ENCODE measurements at places on chromosomes 2 and 18. TPM values are rescaled to one million over a fixed set of nuclear protein-coding genes. Genes with fewer than 3 reads are reported as not detected.

The C2orf15 gene
- total RNA-seq = not detected

The DOCK10 gene
- total RNA-seq = 2.8 TPM

The VPS4B gene
- total RNA-seq = 45.7 TPM

The DSC2 gene
- total RNA-seq = not detected

The MAPK4 gene
- not detected for total RNA-seq

The SFTPB gene
- total RNA-seq = not detected

The AGAP1 gene
- 15.5 TPM for total RNA-seq

The CNGA3 gene
- total RNA-seq = not detected

The EML6 gene
- total RNA-seq = 2.2 TPM

The LGALSL gene
- total RNA-seq = 4.4 TPM

The EXOC6B gene
- total RNA-seq = 42.0 TPM

The FIGN gene
- total RNA-seq = 1.3 TPM

The IL1F10 gene
- not detected for total RNA-seq

The TAF4B gene
- 1.6 TPM for total RNA-seq

The COLEC11 gene
- total RNA-seq = 1.1 TPM

The GKN2 gene
- total RNA-seq = 0.22 TPM

The AFF3 gene
- total RNA-seq = 1.5 TPM

The BOLL gene
- total RNA-seq = not detected

The POMC gene
- total RNA-seq = not detected

The LDLRAD4 gene
- 0.14 TPM for total RNA-seq

The ASXL2 gene
- total RNA-seq = 14.2 TPM

The FOXD4L1 gene
- total RNA-seq = 0.14 TPM

The CD28 gene
- not detected for total RNA-seq

The AKAIN1 gene
- not detected for total RNA-seq

The CRACDL gene
- total RNA-seq = not detected

The FKBP1B gene
- 2.0 TPM for total RNA-seq

The GPR148 gene
- total RNA-seq = not detected

The IL37 gene
- not detected for total RNA-seq
